ENCODE measurements at places on chromosomes 3 and 15.

- DNase-seq: no peak
Measured at GRCh38 chr3:65439641-65440284, 599.0 kb downstream of the MAGI1 start.

DNA sequence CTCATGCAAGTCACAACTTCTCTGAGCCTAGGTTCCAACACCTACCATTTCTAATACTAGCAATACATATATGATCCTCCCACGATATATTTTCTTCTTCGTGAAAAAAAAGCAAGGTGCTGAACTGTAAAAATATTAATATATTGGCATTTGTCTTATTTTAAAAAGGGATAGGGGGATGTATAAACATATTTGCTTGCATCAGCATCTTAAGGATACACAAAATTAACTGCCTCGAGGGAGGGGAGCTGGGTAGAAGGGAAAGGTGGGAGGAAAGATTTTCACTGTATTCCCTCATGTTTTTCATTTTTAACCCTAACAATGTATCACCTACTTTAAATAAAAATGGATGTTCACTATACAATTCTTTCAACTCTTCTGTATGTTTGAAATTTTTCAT lies 1.3 kb downstream of the HACD2 start:
- no peak for DNase-seq

- no peak for DNase-seq
Measured at GRCh38 chr3:31567036-31567435, 34.3 kb downstream of the STT3B start.

- no peak for DNase-seq
Measured at GRCh38 chr3:183148056-183148455, 14.5 kb downstream of the LAMP3 start.

GRCh38 chr15:42057799-42058646 lies 36.3 kb downstream of the PLA2G4D start:
- DNase-seq: no peak

DNA sequence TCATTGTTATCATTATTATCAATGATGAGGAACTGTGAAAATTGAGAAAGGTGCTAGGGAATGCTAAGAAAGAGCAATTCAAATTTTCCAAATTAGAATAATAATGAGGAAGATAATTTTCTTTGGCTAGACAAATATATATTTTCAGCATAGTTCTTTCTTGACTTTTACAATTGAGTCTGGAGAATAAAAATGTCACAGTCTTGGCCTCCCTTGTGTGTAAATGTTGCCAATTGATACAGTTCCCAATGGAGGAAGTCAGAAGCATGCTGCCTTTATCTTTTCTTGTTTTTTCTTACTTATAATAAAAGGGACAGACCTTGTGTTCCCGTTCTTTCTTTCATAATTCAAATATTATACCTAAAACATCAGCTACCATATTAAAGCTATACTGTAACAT lies 774.4 kb downstream of the SI start:
- no peak for DNase-seq

GRCh38 chr3:72238801-72239200 lies 453.9 kb upstream of the PROK2 start:
- no peak for DNase-seq

GRCh38 chr3:139653582-139653981 lies 24.2 kb downstream of the NMNAT3 start:
- no peak for DNase-seq

- DNase-seq: no peak
Measured at GRCh38 chr3:13580256-13581023, 31.5 kb downstream of the FBLN2 start.

DNA sequence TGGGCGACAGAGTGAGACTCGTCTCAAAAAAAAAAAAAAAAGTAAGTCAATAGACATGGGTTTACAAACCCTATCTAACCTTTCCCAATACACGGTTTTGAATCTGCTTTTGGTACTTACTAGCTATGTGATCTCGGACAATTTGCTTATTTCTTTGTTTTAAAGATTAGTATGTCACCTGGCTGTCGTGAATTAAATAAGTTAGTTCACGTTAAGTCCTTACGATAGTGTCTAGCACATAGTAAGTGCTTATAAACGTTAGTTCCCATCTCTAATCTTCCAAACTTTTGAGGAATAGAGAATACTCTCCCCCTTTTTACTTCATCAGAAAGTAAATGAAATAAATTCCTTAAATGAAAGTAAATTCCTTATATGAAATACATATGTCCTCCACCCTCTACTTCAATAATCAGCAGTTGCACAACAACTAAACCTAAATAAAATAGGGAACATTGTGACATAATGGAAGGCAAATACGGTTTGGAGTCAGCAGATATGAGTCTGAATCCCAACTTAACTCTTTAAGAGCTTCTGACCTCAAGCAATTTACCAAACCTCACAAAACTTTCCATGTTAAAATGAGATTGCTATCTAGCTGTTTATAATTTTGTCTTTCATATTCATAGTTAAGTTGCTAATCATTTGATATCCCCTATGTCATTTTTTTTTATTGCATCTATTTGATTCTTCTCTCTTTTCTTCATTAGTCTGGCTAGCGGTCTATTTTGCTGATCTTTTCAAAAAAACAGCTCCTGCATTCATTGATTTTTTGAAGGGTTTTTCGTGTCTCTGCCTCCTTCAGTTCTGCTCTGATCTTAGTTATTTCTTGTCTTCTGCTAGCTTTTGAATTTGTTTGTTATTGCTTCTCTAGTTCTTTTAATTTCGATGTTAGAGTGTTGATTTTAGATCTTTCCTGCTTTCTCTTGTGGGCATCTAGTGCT lies 134.6 kb downstream of the PEAK1 start:
- no peak for DNase-seq

GRCh38 chr3:123526474-123526873 lies 58.4 kb downstream of the HACD2 start:
- DNase-seq: no peak

GRCh38 chr3:13078163-13078905 lies 5.1 kb upstream of the IQSEC1 start:
- DNase-seq: no peak

DNA sequence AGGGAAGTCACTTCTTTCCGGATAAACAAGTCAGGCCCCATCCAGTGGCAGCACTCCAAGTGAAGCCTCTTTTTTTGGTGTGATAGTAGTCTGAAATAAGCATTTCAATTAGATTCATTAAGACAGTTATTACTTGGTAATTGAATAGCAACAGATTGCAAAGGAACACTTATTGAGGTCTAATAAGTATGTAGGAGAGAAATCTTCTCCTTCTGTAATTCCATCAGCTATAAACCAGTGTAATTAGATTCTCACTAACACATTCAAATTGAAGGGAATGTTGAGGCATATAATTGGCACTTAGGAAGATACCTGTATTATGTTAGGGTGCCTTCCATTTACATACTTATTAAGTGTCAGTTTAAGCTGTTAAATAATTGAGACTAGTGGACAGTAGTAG lies 73.9 kb downstream of the SEMA6D start:
- DNase-seq: no peak

DNA sequence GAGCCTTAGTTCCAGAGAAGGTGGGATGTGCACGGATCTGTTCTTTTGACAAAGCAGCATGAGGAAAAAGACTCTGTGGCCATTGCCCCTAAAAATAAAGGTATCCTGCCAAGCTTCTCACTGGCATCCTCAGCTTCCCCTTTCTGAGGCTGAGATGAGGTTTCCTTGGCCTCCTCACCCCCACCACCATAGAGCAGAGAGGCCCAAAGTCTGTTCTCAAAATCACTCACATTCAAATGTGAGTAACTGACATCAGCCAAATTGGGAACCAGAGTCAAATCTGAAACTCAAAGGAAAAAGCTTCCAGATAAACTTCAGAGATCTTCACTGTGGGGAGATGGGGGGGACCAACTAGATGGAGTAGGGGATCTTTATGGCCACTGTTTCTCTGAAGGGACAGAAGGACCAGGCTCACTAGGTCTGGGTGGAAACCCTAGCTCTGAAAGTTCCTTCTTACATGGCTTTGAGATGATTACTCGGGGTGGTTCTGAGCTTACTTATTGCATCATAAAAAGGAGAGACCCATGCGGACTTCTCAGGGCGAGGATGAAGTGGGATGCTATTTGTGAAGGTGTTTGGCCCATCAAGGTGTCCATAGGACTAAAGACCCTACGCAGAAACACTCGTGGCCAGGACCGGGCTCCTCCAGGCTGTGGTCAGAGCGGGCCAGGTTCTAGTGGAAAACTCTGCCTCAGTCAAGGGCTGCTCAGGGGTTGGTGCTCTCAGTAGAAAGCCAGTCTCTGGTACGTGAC lies 61.5 kb upstream of the MEF2A start:
- no peak for DNase-seq

GRCh38 chr3:170852324-170852723 lies 17.7 kb downstream of the RPL22L1 start:
- DNase-seq: no peak

DNA sequence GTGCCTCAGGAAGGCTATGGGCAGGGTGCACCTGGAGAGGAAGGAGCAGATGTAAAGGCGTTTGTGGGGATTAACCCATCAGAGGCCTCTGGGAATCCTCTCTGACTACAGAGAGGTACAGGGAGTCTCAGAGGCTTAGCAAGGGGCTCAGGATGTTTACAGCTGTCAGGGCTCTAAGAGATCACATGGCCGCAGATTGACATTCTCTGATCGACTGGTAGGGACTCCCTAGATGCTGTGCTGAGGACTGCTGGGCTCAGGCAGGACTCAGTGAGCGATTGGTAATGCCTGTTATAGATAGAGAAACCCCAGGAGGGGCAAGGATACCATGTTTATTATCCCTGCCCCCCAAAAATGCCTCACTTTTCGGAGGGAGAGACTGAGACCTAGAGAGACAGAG lies 103.5 kb downstream of the CORO2B start:
- no peak for DNase-seq

DNA sequence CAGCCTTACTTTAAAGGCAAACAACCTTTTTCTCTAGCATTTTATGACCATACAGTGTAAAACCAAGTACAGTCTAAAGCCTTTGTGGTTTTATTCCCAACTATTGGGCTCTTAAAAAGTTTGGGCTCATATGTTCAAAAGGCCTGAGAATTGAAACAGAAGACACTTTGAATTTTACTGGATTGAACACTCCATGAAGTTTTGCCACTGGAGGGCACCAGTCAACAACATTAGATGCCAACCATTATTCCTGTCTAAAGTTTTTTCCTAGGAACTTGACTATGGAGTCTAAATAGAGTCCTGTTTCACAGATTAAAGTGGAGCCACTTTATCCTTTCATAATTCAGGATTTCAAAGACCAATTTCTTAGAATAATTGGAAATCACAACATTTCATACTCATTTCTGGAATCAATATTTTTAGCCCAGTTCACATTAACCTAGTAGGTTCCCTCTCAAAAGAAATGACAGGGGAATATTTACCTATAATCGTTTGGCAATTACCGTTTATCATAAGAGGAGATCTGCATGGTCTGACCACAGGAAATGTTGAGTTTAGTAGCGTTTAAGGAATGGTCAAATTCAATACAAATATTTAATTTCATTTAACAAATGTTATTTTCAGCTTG lies 244.1 kb upstream of the PDZRN3 start:
- DNase-seq: no peak

- peak; percentile 5 for DNase-seq
Measured at GRCh38 chr15:89127054-89127702, 38.9 kb downstream of the ABHD2 start.

GRCh38 chr15:35519541-35520149 lies 26.3 kb downstream of the DPH6 start:
- no peak for DNase-seq

GRCh38 chr3:5245927-5246326 lies 58.4 kb downstream of the EDEM1 start:
- DNase-seq: no peak

DNA sequence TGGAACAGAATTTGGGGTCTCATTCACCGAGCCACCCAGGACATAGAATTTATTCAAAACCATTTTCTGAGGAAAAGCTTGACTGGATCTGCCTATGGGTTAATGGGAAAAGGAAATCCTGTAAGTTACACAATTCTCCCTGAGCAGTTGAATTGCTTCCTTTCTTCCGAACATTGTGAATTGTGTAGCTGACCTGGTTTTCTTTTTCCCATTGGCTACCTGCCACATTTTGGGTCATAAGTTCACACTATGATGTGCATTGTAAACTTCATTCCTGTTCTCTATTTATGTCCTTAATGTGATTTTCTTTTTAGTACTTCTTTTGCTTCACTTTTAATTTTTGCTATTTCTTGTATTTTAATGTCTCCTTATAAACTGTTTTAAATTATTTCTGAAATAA lies 386.0 kb upstream of the LRRC3B start:
- no peak for DNase-seq

GRCh38 chr3:155785662-155786295 lies 20.3 kb downstream of the C3orf33 start:
- DNase-seq: no peak

- no peak for DNase-seq
Measured at GRCh38 chr3:107956991-107957900, 133.6 kb downstream of the CD47 start.

DNA sequence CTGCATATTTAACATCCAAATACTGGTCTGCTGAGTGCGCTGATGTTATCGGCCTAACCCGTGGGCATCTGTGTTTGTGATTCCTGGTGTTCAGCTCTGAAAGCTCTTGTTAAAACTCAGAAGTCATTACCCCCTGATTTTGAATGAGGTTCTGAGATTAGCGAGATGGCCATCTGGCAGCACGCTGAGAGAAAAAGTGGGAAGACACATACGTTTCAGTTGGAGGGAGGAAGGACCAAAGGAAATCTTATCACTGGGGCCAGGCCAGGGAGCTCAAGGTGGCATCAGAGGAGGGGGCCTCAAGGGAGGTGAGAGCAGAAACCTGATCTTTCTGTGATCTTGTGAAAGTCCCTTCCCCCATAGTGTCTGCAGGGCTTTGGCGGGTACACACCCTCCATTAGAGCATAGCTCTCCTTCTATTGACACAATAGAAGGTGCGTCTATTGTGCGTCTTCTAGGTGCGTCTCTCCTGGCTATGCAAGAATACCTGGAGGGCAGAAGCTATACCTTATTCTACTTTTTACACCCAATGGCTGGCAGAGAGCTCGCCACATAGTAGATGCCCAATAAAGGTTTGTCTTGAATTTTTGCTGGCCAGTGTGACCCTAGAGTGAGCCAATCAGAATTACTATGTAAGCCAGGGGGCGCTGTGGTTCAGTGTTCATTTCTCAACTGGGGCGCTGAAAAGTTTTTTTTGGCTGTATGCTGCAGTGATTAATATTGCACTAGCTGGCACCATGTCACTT lies 182.4 kb downstream of the SHQ1 start:
- peak; percentile 55 for DNase-seq

All from stimulated activated CD4-positive, alpha-beta T cell treated with anti-CD3 and anti-CD28 coated beads, Interleukin-4, amount 100 ng/mL, for 1 hour (primary cell).